ENCODE measurements at places on chromosomes 11 and 22. TPM values are rescaled to one million over a fixed set of nuclear protein-coding genes. Genes with fewer than 3 reads are reported as not detected.

The MAJIN gene
- 0.45 TPM for total RNA-seq

The MRGPRX4 gene
- not detected for total RNA-seq

The TTC28 gene
- total RNA-seq: 0.66 TPM

DNA sequence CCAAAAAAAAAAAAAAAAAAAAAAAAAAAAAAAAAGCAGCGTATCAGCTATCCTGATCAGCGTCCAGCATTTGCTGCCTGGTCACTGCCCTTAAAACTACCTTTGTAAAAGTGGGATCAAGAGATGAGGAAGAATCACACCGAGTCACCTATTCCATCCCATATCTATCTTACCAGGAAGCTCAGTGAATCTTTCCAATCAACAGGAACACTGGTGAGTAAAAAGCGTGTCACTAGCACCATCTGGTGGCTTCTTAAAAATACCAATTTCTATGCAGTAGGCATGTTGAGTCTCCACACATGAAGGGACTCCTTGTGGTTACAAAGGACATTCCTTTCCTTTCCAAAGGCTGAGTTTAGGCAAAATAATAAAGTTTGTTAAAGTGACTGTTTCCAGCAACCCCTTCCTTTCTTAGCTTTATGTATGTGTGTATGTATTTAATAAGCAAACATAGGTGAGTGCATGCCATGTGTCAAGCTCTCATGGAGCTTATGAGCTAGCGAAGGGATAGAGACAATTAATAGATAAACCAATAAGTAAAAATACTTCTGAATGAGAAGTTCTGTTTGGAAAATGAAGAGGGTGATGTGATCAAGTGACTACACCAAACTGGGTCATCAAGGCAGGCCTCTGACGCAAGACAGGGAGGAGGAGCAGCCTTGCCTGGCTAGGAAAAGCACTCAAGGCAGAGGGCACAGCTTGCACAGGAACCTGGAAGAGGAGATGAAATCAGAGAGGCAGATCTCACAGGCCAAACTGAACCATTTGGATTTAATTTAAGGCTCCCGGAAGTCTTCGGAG, 13.9 kb upstream of the TP53AIP1 start:
- peak; percentile 20 for DNase-seq

GRCh38 chr11:87743007-87743406, 432.2 kb downstream of the RAB38 start:
- DNase-seq: no peak

GRCh38 chr11:113629562-113629961, 76.5 kb downstream of the TMPRSS5 start:
- no peak for DNase-seq

DNA sequence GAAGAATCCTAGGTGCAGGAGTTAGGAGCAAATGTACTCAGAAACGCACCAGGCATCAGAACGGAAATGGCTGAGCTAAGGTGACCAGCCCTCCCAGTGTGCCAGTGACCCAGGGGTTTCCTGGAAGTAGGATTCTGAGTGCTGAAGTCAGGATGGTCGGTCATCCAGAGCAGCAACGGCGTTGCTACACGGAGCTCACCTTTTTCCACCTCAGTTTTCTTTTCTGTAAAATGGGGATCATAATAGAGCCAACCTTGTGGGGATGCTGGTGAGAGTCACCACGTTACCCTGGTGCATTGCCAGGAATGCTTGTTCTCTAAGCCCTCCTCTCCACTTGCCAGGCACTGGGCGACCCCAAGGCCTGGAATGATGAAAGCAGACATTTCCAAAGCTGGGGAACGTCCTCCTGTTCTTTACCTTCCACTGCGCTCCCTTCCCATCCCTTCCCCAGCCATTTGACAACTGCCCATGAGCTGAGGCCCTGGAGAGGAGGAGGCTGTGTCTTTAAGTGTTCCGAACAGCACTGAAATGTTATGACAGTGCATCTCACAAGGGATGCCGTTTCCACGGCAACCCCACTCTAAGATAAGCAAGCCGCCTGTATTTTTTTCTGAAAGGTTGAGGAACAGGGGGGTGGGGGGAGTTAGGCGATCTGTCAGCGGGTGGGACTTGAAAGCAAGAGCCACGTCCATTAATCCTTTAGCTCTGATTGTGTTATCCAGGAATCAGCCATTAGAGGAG, 66.8 kb downstream of the TSPAN18 start:
- DNase-seq: no peak

DNA sequence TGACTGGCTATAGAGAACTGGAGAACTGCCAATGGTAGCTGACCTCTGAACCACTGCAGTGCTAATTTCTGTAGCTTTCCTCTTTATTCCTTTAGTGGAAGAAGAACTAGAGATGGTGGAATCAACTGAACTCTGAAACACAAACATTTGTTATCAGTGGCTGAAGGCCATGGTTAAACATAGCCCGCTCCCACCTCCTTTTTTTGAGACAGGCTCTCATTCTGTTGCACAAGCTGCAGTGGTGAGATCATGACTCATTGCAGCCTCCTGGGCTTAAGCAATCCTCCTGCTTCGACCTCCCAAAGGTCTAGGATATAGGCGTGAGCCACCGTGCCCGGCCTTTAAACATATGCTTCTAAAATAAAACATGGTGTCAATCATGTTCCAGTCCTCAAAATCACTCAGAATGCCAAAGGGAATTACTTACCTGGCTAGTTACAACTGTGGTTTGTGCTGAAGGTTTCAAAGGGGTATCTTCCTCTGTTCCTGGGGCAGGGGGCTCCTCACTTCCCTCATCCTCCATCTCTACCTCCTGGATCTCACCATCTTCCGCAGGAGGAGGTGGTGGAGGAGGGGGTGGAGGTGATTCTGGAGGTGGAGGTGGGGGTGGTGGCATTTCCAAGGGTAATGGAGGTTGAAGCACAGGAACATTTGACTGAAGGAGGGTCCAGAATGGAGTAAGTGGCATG, 9.0 kb upstream of the AGBL2 start:
- DNase-seq: no peak

DNA sequence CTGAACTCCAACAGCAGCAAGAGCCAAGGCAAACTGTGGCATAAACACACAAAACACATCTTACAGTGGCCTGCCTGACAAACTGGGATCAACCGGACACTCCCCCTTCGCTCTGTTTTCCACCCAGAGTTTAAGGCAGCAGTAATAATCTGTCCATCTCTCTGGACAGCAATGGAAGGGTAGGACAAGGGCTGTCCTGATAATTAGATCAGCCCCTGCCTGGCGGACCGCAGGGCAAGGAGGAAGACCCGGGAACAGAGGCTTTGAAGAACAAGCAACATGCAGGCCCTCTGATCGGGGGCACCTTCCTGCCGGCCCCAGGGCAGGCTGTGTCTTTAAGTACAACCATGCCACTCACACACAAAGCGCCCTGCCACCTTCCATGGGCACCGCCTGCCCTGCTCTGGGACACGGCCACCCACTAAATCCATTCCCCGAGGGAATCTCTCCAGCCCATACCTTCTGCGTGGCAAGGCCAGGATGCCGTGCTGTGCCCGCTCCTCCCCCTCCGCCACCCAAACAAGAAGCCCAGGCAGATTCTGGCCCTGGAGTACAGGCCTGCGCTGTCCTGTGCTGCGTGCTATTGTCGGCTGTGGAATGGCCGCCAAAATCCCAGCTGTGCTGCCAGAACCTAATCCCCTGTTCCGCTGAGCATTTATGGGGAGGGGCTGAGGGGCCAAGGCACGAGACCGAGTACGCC, 38.8 kb downstream of the NUMA1 start:
- DNase-seq: peak; percentile 28

- DNase-seq: no peak
Observed at GRCh38 chr22:35346596-35347220, 34.2 kb upstream of the HMOX1 start.

DNA sequence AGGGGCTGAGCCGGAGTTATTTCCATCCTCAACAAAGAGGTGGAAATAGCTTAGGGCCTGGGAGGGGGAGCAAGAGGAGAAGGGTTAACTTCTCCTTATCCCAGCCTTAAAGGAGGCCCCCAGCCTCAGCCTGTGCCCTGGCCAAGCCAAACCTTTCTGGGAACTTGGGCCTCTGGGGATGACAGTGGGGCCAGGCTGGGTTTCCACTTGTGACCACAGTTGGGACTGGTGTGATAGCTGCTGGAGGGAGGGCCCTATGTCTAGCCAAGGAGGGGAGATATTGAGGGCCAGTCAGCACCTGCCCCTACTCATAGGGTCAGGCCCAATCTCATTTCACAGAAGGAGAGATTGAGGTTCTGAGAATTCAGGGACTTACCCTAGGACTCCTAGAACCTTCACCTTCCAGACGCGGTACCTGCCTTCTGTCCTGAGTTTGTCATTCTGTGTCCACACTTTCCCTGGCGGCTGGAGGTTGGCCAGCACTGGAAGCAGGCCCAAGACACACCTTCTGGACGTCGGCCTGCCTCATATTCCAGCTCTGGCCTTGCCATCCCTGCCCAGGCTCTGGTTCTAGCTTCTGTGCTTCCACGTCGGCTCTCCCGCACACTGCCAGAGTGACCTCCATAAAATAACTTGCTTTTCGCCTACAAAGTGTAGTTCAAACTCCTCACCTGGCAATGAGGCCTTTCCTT, 3.1 kb downstream of the RELT start:
- DNase-seq: no peak

GRCh38 chr11:13826505-13827278, 135.8 kb upstream of the SPON1 start:
- no peak for DNase-seq

DNA sequence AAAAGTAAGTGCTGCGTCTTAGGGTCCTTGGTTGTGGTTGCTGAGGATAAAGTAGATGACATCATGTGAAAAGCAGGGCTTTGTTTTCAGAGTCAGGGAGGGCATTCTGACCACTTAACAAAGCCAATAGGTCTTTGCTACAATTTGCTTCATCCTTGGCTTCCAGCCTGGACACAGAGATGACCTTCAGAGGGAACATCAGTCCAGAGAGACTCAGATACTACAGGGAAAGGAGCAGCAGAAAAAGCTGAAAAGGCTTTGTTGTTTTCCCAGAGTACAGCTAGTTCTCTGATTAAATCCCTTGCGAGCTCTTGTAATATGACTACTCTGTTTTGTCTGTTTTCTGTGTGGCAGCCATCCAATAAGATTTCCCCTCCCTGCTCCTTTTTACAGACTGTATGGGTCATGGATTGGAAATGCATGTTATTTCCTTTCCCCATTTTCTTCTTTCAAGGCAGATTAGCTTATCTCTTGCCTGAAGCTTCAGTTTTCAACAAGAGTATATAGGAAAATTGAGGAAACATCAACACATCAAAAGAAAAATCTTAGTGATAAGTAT, 31.9 kb downstream of the ATG13 start:
- no peak for DNase-seq

- no peak for DNase-seq
Observed at GRCh38 chr11:12315024-12315423, 62.3 kb upstream of the PARVA start.

DNA sequence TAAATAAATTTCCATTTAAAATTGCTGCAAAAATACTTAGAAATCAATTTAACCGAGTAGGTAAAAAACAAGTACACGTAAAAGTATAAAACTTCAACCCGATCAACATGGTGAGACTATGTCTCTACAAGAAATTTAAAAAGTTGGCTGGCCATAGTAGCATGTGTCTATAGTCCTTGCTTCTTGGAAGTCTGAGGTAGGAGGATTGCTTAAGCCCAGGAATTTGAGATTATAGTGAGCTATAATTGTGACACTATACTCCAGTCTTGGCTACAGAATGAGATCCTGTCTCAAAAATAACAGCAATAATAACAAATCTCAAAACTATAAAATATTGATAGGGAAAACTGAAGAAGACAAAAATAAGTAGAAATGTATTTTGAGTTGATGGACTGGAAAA, 11.1 kb downstream of the CASP4 start:
- no peak for DNase-seq

- no peak for DNase-seq
Observed at GRCh38 chr11:95827696-95828095, 37.4 kb downstream of the CEP57 start.

DNA sequence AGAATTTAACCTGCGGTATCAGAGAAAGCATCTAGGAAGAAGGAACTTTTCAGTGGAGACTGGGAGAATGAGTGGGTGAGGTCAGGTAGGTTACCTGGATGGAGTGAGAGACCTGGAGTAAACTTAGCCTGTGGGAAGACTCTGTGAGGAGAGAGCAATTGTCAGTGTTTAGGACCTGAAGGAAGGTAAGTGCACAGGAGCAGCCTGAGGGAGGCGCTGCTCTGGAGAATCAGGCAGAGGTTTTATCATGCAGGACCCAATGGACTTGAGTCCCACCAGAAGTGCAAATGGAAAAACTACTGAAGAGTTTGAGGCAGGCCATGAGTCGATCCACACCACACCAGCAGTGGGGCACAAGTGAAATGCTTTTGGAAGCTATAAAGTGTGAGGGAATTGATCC, 10.6 kb upstream of the IFTAP start:
- DNase-seq: no peak

DNA sequence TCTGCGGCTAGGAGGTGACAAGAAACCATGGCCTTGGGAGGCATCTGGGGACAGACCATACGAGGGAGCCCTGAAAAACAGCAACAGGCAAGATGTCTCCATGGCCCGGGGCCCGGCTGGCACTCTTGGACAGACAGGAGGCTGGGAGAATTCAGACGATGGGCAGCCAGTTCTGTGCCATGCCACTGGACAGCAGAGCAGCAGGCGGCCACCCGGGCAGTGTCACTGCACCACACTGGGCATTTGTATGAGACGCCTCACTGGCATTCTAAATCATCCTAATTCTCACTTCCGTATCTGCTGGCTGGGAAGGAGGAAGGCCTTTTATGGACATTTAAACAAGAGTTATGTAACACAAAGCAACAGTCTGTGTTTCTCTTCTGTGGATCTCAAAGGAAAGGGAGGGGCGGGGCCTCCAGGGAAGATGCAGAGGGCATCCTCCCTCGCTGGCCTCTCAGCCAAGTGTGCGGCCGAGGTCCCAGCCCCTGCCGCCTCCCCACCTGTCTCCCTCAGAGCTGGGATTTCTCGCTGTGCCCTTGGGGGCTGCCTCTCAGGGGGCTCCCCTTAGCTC, 350.3 kb downstream of the SHANK2 start:
- DNase-seq: no peak

DNA sequence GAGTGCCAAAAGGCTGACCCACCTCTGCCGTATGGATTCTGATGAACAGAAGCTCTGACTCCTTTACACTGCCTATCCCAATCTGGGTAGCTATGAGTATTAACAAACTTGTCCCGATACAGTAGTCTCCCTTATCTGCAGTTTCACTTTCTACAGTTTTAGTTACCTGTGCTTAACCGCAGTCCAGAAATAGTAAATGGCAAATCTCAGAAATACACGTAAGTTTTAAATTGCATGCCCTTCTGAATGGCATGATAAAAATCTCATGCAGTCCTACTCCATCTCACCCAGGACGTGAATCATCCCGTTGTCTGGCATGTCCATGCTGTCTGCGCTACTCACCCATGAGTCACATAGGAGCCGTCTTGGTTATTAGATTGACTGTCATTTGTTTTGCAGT, 68.8 kb downstream of the SNX19 start:
- DNase-seq: no peak

Measured in activated naive CD4-positive, alpha-beta T cell treated with anti-CD3 and anti-CD28 coated beads, Interleukin-2, amount 50 U/mL, for 72 hours (primary cell).